ENCODE measurements at places on chromosomes 3 and 15.

- no peak for DNase-seq
These were observed 54.6 kb downstream of the SSUH2 start for GRCh38 chr3:8589880-8590556.

- no peak for DNase-seq
These were observed 24.5 kb upstream of the SSR3 start for GRCh38 chr3:156579427-156579851.

DNA sequence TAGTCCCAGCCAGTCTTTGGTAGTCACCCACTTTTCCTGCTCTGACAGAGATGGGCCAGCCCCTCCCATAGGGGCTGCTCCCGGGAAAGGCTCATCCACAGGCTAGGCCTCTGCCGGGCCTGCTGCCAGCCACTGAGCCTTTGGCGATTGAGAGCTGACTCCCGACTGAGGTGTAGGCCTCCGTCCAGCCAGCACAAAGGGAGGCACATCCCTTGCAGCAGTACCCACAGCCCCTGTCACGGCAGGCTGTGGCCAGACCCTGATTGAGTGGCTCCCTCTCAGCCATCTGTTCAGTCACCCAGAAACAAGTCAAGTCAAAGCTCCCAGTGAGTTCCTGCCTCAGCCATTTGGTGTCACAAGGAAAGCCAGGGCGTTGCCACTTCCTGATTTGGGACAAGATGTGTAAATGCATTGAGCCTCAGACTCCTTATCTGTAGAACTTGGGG, 6.2 kb upstream of the PAK6 start:
- DNase-seq, result no peak

DNA sequence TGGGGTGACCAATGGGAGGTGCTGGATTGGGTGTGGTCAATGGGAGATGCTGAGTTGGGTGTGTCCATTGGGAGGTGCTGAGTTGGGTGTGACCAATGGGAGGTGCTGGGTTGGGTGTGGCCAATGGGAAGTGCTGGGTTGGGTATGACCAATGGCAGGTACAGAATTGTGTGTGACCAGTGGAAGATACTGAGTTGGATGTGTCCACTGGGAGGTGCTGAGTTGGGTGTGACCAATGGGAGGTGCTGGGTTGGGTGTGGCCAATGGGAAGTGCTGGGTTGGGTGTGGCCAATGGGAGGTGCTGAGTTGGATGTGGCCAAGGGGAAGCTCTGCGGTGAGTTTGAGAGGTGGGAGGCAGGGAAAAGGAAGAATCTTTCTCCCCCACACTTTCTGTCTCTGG, 250.0 kb upstream of the PROK2 start:
- no peak for DNase-seq

All from CD4-positive, alpha-beta T cell treated with Interleukin-17A for 4 hours (primary cell).